Effector CD8-positive, alpha-beta T cell (primary cell): ENCODE measurements at places on chromosomes 6 and 20.

DNA sequence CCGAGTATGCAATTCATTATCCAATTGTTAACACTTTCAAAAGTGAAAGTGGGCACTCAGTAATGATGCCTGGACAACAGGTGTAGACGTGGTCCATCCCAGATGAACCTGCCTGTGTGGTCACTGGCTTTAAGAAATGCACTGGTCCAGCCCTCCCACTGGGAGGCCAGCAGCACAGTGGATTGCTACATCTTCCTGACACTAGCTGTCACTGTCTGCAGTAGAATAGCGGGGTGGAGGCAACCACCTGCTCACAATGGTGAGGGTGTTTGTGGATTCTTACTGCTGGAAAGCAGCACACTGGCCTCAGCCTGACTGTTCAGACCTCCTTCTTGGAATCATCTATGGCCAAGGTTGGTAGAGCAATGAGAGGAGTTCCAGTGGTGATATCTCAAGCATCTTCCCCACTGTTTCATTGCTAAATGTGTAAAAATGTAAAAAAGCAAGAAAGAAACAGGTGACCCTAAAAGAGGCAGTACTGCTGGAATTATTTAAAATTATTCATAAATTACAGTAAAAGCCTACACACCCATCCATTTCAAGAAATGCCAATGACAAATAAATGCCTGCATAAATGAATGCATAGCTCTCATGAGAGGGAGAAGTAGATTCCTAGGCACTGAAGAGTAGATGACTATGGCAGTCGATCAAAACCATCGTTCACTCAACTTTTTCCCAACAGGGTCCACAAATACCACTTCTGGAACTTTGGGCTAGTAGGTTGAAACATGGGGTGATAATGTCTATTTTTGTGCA, 228.0 kb upstream of the PLN start:
- no peak for DNase-seq

DNA sequence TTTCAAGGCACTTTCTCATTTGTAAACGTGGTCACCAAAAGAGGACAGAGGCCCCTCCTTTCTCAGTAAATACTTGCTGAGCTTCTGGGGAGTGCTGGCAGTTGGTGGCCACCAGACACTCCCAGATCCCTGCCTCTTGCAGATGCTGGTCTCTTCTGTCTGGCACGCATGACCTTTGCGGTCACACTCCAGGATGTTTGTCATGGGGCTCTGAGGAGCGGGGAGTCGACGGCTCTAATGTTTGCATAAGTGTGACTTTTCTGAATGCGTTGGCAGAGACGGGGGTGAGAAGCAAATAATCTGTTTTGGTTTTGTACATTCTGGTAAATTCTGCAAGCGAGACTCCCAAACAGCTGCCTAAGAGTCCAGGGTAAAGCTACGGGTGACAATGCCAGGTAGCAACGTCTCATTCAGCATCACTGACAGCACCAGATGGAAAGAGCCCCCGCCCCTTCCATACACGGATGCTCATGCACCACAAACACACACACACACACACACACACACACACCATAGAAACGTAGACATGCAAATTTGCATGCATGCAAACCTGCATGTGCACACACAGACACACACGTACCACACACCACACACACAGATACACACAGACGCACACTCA, 101.1 kb downstream of the YTHDF1 start:
- DNase-seq = no peak

- DNase-seq = no peak
These were observed 3.3 kb downstream of the EZR start for GRCh38 chr6:158815907-158816306.

GRCh38 chr6:168699631-168700295, 258.8 kb downstream of the SMOC2 start:
- no peak for DNase-seq

DNA sequence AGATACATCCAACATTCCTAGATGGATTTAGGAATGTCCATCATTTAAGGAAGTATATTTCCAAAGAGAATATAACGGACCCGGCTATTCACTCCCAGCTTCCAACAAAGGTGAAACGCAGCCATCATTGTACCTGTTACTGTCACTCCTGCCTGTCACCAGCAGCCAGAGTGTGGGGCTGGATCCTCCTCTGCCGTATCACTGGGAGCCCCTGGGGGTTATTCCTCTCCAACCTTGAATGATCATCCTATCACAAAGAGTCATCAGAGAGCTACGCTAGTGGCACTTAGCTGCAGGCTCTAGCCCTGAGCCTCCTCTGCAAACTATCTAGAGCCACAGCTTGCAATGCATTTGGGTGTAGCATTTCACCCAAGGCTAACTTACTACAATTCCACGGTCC, 73.6 kb upstream of the NHSL1 start:
- no peak for DNase-seq

DNA sequence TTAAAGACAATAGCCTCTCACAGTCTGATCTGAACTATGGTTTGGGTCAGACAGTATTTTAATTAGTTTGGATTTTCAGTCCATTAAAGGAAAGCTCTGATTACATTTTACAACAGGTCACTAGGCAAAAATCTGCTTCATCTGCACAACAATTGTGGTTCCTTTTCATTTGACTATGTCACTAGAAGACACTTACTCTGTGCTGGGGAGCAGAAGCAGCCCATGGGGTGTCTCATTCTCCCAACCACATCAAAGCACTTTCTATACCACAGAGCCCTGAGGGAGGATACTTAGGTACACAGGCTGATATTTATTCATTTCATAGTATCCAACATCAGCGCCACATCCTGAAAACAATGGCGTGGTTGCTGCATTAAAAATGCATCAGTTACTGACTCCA, 36.6 kb upstream of the HDAC2 start:
- no peak for DNase-seq

DNA sequence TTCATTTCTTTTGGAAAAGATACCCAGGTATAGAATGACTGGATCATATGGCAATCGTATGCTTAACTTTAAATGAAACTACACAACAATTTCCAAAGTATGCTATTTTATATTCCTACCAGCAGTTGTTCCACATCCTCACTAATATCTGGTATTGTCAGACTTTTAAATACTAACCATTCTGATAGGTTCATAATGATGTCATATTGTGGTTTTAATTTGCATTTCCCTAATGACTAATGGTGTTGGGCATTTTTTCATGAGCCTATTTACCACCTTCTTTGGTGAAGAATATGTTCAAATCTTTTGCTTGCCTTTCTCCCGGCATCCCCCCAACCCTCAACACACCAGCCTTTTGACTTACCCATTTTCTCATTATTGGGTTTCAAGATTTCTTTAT, 96.2 kb upstream of the HMGN3 start:
- DNase-seq = no peak

GRCh38 chr6:87237804-87238203, 82.4 kb downstream of the ZNF292 start:
- DNase-seq = no peak

GRCh38 chr6:136252441-136252840, 2.3 kb upstream of the MTFR2 start:
- no peak for DNase-seq

GRCh38 chr6:124432620-124433019, 529.6 kb upstream of the RNF217 start:
- DNase-seq = no peak

- DNase-seq = no peak
These were observed 37.3 kb downstream of the SIM1 start for GRCh38 chr6:100427452-100427851.

DNA sequence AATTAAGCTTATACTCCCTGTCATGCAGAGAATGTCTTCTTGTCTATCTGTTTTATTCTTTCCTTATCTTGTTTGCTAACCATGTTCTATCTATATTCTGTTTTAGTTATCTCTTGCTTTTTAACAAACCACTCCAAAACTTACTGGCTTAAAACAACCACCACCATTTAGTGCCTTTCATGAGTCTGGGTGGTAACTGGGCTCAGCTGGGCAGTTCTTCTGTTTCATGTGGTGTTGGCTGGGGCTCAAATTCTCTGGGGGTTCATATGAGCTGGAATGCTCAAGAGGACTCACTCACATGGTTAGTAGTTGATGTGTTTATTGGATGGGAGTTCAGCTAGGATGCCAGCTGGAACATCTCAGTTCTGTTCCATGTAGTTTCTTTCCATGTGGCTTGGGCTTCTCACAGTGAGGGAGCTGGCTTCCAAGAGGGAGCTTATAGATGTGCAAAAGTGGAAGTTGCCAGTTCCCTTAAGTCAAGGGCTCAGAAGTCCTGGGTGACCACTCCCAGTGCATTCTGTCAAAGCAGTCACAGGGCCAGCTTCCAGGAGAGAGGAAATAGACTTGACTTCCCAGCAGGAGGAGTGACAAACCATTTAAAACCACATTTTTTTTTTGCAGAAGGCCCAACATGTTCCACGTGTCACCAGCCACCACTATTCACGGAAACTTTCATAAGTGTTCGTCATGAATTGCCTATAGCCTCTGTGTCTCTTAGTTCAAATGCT, 70.4 kb downstream of the PLCB4 start:
- no peak for DNase-seq

- no peak for DNase-seq
These were observed 114.5 kb downstream of the EDN1 start for GRCh38 chr6:12404651-12405050.

DNA sequence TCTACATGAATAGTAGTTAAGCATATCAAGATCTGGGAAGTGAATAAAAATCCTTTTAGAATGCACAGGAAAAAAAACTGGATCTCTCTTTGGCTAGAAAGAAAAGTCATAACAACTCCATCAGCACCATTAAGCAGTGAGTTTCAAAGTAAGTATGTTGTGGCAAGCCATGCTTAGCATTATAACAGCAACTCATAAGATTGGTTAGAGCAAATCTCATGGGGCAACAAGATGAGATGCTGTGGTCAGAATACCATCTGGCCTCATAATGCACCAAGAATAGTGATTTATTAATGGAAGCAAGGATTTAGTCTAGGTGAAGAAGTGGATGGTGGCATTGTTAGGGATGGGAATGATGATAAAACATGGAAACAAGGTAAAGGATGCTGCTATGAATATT, 159.4 kb downstream of the PHF3 start:
- DNase-seq = no peak

GRCh38 chr6:132587424-132587823, 2.1 kb downstream of the TAAR5 start:
- no peak for DNase-seq

GRCh38 chr6:166784691-166785090, 157.6 kb upstream of the RPS6KA2 start:
- DNase-seq = no peak

GRCh38 chr20:9332791-9333479, 181.5 kb upstream of the LAMP5 start:
- no peak for DNase-seq

- DNase-seq = no peak
These were observed 37.1 kb upstream of the SIRPG start for GRCh38 chr20:1694672-1695071.

GRCh38 chr6:34138191-34138590, 7.7 kb downstream of the GRM4 start:
- no peak for DNase-seq

DNA sequence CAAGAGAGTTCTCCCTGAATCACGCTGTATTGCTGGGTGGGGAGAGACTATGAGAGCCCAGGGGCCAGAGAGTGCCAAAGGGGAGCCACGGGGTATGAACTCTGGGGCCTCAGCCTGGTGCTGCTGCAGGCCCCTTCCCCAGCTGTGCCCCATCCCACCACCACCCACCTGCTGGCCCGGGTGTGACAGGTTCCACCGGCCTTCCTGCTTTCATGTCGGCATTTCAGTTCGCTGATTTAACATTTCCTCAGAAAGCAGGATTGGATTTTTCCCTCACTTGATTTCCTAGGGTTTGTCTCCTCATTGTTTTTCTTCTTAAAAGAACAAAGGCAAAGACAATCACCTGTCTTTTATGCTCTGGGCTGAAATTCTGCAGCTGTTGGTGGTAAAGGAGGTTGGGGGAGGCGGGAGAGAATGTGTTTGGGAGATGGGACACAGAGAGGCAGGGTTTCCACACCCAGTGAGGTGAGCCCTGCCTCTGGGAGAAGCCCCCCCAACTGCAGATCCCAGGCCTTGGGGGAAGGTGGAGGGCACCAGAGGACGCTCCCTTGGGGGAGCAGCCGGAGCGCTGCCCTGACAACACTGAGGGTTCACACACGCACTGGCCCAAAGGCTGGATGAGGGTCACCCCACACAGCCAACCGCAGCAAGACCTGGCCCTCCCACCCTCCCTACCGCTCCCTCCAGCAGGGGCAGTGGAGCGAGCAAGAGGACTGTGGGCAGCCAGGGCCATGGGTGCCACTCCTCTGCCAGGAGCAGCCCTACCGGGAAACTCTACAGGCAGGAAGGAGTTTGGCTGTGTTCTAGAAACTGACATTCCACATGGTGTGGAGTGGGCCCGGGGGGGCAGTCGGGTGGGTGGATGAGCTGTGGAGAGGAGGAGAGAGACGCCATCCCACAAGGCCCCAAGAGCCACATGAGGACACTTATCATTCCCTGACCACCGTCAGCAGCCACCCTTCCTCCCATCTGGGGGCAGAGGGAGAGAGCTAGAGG, 10.5 kb upstream of the MLN start:
- no peak for DNase-seq

DNA sequence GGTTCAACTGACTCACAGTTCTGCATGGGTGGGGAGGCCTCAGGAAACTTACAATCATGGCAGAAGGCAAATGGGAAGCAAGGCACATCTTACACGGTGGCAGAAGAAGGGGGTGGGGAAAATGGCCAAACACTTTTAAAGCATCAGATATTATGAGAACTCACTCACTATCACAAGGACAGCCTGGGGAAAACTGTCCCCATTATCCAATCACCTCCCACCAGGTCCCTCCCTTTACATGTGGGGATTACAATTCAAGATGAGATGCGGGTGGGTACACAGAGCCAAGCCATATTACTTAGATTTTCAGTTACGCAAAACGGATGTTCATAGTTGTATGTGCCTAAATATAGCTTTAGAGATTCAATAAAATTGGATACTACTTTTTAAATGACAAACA, 25.6 kb downstream of the CYP39A1 start:
- DNase-seq = no peak

DNA sequence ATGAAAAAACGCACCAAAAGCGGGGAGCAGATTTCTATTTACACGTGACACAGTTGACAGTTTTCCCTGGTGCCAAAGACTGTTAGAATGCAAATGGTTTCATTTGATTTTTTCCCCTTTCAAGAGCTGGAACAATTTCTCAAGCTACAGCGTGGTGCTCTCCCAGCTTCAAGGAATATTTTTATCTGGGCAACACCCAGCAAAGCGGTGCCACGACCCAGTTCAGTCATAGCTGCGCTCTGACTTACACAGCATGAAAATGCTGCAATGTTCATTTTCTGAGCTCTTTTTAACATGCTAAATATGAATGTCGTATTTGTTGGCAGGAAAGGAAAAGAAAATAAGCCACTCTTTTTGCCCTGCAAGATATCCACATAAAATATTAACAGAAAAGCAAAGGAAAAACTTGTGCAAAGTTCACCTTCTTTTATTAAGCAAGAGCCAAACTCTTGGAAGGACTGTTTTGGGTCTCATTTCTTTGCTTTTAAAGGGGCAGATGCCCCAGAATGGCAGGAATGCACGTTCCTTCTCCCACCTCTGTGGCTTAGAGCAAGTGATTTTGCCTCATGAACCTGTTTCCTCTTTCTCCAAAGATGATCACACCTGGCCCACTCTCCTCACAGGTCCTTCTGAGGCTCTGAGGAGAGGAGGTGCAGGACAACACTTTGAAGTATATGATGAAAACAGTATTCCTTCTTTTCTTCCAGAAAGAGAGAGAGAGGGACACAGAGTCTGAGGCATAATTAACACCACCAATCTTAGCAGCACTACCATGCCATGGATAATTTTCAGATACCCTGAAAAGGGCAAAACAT, 47.0 kb downstream of the TTI1 start:
- DNase-seq = no peak

- DNase-seq = no peak
These were observed 60.8 kb downstream of the UBR2 start for GRCh38 chr6:42624601-42625000.

- no peak for DNase-seq
These were observed at the start of gene MACROD2 for GRCh38 chr20:13995086-13995665. Gene MACROD2, plus strand, starts transcription at chr20:13995516.
